ENCODE measurements at places on chromosomes 1 and 21. TPM values are rescaled to one million over a fixed set of nuclear protein-coding genes. Genes with fewer than 3 reads are reported as not detected.

Gene TMEM54
- total RNA-seq = 29.3 TPM

Gene FMOD
- total RNA-seq = 0.29 TPM

Gene KRTAP27-1
- total RNA-seq = not detected

Gene KCNJ9
- not detected for total RNA-seq

Gene PTPRC
- total RNA-seq = not detected

Gene CFHR3
- not detected for total RNA-seq

Gene CLDN17
- not detected for total RNA-seq

Gene LY9
- total RNA-seq = not detected

Gene CLDN14
- not detected for total RNA-seq

Gene DDAH1
- 73.3 TPM for total RNA-seq

Gene NHLH1
- total RNA-seq = 0.14 TPM

Gene SMCP
- not detected for total RNA-seq

Gene TCEA3
- total RNA-seq = 6.4 TPM

Gene C1orf115
- total RNA-seq = 2.4 TPM

Gene FLG2
- not detected for total RNA-seq

Gene OR10Z1
- not detected for total RNA-seq

Gene FCRL1
- total RNA-seq = not detected

Gene FLAD1
- total RNA-seq = 36.7 TPM

Gene ACOT11
- 1.5 TPM for total RNA-seq

Gene NCF2
- 0.14 TPM for total RNA-seq

Gene OR2T8
- not detected for total RNA-seq

Gene LCE1A
- not detected for total RNA-seq

Gene OR2L8
- total RNA-seq = not detected

Gene IL23R
- total RNA-seq = not detected

Gene CELA2B
- not detected for total RNA-seq

Gene CYYR1
- not detected for total RNA-seq

Gene LCE1F
- total RNA-seq = not detected

Gene AMY1A
- total RNA-seq = not detected

Gene CHIA
- not detected for total RNA-seq

Gene LEMD1
- total RNA-seq = not detected

Gene S100A9
- not detected for total RNA-seq

Gene KCNK2
- total RNA-seq = 0.44 TPM

Gene GJB3
- total RNA-seq = not detected

Gene LCA5L
- total RNA-seq = 0.88 TPM

Gene HCN3
- total RNA-seq = 2.0 TPM

Gene TRNP1
- 8.8 TPM for total RNA-seq

Gene PDZK1
- total RNA-seq = 1.1 TPM

Gene OR6P1
- not detected for total RNA-seq

Gene S100A7
- total RNA-seq = not detected

Gene CDC7
- 12.9 TPM for total RNA-seq

Gene TMEM50B
- total RNA-seq = 26.2 TPM

Gene PGBD5
- total RNA-seq = 0.14 TPM

Gene CDCP2
- total RNA-seq = not detected

Gene TMEM200B
- total RNA-seq = 14.2 TPM

Gene GSTM5
- total RNA-seq = 0.43 TPM

Gene LCE1C
- not detected for total RNA-seq

Gene OR2L5
- not detected for total RNA-seq

Gene SFN
- total RNA-seq = 1.0 TPM

Gene SGIP1
- 53.4 TPM for total RNA-seq

Gene SLC35F3
- total RNA-seq = 1.9 TPM

Gene HPCAL4
- not detected for total RNA-seq

Gene SUSD4
- total RNA-seq = not detected

Gene AMIGO1
- total RNA-seq = 0.43 TPM

Gene IFNGR2
- total RNA-seq = 117 TPM

All from placental pericyte (primary cell).